Hepatocyte (in vitro differentiated cells): ENCODE measurements at places on chromosomes 6 and 20. TPM values are rescaled to one million over a fixed set of nuclear protein-coding genes. Genes with fewer than 3 reads are reported as not detected.

GRCh38 chr6:114195027-114195365, 147.8 kb downstream of the HS3ST5 start:
- no peak overlapping the region for H3K4me3 ChIP-seq
- H3K36me3 ChIP-seq = no peaks in the 10 kb centered on the region
- DNase-seq = peak; percentile 11
- H3K27me3 ChIP-seq = no peaks in the 10 kb centered on the region

GRCh38 chr20:63083831-63084562, 77.2 kb upstream of the BHLHE23 start:
- no peaks in the 10 kb centered on the region for H3K4me1 ChIP-seq
- DNase-seq = no peak
- H3K4me3 ChIP-seq = no peak overlapping the region
- H3K36me3 ChIP-seq = no peaks in the 10 kb centered on the region

GRCh38 chr6:137811121-137811915, 55.7 kb upstream of the TNFAIP3 start:
- no peaks in the 10 kb centered on the region for H3K27me3 ChIP-seq
- H3K4me1 ChIP-seq = peaks cover 8% of the 10 kb centered on the region
- H3K27ac ChIP-seq = peak overlapping the region; percentile 87
- H3K4me3 ChIP-seq = no peak overlapping the region

DNA sequence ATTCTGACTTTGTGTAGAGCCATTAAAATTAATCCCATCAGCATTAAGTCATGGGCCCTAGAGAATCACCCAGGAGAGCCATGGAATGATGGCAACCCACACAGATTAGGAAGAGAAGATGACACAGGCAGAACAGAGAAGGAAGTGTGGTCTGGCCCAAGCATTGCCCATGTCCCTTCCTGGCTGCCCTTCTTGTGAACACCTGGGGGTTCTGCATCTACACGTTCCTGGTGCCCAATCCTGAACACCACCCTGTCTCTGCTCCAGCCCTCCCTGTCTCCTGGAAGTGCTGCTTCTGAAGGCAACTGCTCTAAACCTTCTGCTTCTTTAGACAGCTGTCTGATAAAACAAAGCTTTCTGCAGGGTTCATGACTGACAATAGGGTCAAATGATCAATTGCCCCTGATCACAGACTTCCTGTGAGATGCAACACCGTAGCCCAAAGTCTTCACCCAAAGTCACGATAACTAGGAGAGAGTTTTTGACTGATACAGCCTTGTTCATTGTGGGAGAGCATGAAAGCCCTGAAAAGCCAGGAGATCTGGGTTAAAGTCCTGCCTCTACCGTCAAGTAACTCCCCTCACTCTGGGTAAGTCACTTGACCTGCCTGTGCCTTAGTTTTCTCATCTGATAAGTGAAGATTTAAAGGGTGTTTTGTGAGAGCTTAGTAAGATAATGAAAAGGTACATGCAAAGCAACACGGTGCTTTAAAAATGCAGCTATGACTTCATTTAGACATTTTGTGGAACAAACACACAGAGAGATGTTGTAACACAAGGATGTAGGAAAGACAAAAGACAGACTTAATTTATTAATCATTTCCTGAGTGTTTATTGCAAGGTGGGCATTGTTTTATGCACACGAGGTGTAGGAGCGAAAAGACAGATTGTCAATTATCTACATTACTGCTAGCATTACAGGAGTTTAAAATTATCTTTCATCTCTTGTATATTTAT, 291.2 kb upstream of the STXBP5 start:
- no peaks in the 10 kb centered on the region for H3K27me3 ChIP-seq
- peaks cover 31% of the 10 kb centered on the region for H3K4me1 ChIP-seq
- no peaks in the 10 kb centered on the region for H3K36me3 ChIP-seq
- no peak overlapping the region for H3K4me3 ChIP-seq
- DNase-seq = no peak

DNA sequence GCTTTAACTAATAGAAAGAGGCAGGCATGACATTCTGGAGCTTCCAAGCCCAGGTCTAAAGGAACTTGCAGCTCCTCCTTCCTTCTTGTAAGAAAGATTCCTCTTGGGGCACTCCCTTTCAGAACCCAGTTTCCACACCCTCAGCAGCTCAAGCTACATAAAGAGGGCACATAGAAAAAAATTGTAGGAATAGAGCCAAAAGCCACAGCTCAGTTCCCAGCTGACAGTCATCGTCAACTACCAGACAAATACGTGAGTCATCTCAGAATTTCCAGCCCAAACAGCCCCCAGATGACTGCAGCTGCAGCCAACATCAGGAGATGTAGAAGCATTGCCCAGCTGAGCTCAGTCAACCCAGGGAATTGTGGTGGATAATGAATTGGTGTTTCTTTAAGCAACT, 349.8 kb upstream of the ARID1B start:
- H3K4me1 ChIP-seq = no peaks in the 10 kb centered on the region
- peak; percentile 26 for DNase-seq
- no peak overlapping the region for H3K4me3 ChIP-seq
- H3K36me3 ChIP-seq = no peaks in the 10 kb centered on the region
- H3K27me3 ChIP-seq = no peaks in the 10 kb centered on the region

Gene MUCL3
- 0.04 and 0.13 TPM in 2 replicates for total RNA-seq
